ENCODE measurements at places on chromosomes 3 and 15.

GRCh38 chr3:72381584-72381983 is 466.7 kb downstream of the SHQ1 start:
- DNase-seq = no peak

DNA sequence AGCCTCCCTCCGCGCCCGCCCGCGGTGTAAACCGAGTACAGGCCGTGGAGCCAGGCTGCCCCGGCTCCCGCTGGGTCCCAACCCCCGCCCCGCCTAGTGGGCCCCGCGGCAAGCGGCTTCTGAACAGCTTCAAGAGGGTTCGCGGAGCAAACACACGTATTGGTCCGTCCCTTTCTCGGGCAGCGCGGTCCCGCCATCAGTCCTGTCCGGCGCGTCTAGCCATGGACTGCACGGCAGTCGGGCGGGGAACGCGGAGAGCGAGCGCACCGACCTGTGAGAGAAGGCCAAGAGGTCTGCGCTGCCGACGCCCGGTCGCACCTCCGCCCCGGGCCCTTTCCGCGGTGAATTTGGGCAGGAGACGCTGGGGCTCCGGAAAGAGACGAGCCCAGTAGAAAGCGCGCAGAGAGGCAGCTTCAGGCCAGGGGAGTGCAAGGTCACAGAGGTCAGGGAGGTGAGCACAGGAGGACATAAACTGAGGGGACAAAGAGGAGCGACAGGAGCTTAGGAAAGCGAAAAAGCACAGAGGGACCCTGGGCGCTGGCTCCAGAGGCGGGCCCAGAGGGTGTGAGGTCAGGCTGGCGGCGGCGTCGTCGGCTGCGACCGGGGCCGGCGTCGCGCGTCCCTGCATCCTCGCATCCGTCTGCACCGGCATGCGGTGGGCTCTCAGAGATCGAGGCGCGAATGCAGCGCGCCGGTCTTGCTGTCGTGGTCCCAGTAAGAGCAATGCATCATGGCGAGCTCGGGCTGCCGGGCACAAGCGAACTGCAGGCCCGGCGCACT is 1.8 kb downstream of the FOXL2 start:
- no peak for DNase-seq

DNA sequence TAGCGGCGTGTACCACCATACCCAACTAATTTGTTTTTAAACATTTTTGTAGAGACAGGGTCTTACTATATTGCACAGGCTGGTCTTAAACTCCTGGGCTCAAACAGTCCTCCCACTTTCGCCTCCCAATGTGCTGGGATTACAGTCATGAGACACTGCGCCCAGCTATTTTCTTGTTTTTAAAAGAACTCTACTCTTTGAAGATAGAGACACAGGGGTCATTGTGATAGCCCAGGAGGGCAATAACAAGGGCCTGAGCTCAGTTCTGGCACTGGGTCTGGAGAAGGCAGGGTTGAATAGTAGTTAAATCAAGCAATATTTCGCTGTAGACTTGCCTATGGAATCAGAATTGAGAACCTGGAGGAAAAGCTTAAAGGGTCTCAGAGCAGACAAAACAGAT is 98.8 kb downstream of the ANP32A start:
- DNase-seq = no peak

DNA sequence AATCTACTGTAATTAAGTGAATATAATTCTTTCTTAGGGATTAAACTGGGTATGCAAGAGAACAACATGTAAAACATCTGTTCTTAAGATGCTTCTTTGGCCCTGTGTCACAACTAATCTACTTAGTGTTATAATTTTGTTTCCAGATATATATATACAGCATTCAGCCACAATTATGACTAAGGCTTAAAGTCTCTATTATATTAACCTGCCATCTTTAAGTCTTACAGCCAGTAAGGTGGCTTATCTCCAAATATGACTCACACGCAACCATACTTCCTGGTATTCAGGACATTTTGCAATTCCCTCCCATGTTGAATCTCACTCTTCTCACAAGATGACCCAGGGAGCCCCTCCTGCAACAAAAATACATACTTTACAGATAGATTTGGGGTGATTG is 6.6 kb upstream of the KBTBD8 start:
- DNase-seq = peak; percentile 62

- no peak for DNase-seq
These were observed 19.6 kb downstream of the ABI3BP start for GRCh38 chr3:100973594-100973993.

GRCh38 chr3:14452740-14453710 is 50.6 kb downstream of the SLC6A6 start:
- peak; percentile 95 for DNase-seq

- DNase-seq = no peak
These were observed 236.8 kb upstream of the NR2E3 start for GRCh38 chr15:71573599-71573998.

DNA sequence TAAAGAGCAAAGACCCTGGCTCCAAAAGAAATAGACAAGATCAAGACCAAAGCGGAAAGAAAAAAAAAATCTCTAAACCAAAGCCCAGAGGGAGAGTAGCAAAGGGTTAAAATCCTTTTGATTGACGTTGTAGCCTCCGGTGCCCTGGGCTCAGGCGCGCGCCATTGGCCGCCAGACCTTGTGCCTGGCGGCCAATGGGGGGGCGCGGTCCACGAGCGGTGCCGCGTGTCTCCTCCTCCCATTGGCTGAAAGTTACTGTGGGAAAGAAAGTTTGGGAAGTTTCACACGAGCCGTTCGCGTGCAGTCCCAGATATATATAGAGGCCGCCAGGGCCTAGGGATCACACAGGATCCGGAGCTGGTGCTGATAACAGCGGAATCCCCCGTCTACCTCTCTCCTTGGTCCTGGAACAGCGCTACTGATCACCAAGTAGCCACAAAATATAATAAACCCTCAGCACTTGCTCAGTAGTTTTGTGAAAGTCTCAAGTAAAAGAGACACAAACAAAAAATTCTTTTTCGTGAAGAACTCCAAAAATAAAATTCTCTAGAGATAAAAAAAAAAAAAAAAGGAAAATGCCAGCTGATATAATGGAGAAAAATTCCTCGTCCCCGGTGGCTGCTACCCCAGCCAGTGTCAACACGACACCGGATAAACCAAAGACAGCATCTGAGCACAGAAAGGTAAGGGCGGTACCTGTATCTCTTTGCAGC is at the start of gene HES1:
HES1 (plus strand) TSS at position 343 of the 713 bp plus-strand sequence; CDS start at position 576, 233 bp downstream.
- peak; percentile 97 for DNase-seq

DNA sequence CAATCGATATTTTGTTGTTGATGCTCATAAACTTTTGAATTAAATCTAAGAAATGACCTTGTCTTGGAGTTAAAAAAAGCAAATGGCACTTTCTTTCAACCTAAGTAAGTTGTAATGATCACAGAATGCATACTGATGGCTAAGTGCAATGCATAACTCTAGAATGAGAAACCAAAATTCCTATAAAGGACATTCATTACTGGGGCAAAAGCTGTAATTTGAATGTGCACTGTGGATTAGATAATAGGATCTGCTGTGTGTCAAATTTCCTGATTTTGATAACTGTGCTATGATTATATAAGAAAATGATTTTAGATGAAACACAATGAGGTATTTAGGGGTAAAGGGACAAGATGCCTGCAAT is 14.3 kb downstream of the SIAH2 start:
- no peak for DNase-seq

GRCh38 chr3:49641921-49642707 is 32.0 kb upstream of the APEH start:
- no peak for DNase-seq

GRCh38 chr3:172332256-172333041 is 115.8 kb downstream of the GHSR start:
- no peak for DNase-seq

DNA sequence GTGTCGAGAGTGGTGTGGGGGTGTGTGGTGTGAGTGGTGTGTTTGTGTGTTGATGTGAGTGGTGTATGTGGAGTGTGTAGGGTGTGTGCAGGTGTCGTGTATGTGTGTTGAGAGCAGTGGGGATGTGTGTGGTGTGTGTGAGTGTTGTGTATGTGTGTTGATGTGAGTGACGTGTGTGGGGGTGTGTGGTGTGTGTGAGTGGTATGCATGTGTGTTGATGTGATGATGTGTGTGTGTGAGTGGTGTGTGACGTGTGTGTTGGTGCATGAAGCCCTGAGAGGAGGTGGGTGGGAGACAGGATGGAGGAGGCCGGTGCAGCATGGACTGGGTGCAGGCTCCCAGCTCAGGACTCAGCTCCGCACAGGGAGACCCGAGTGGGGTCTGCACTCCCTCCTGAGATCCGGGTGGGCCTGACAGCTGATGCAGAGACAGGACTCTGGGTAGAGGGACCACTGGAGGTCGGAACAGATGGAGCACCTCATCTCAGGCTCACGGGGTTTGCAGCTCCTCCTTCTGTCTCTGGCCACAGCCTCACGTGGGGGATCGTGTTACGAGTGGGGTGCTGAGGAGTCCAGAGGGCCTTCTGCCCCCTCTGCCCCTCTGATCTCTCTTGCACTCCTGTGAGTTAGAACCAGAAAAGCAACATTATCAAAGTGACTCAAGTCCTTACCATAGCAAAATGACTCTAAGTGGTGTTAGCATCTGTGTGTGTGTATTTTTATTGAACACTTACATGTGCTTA is 41.3 kb downstream of the ARNT2 start:
- no peak for DNase-seq

GRCh38 chr15:83289160-83289559 is 4.7 kb upstream of the BNC1 start:
- DNase-seq = no peak

- DNase-seq = no peak
These were observed 10.5 kb downstream of the SHF start for GRCh38 chr15:45177285-45177684.

- no peak for DNase-seq
These were observed 387.5 kb downstream of the NLGN1 start for GRCh38 chr3:173785004-173785403.

DNA sequence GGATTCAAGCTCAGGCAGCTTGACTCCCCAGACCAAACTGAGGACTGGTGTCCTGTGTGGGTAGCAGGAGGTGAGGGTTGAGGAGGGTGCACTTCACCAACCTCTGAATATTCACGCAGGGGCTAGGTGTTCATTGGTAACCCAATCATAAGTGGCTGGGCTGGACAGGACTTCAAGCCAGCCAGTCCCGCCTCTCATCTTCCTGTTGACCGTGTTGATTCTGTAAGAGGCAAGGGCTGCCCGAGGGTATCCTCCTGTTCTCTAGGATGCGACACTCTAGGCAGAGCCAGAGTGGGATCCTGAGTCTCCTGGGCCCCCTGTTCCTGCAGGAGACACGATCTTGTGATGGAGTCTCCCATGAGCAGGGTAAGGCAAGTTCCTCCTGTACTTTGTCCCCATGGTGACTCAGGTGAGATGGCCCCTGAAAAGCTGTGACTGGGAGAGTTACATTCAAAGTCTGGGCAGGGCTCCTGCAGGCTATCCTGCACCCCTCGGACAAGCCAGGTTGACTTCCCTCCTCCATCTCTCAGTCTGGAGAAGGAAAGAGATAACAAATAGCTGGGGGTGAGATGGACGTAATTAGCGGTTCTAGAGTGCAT is 58.1 kb upstream of the POMGNT2 start:
- no peak for DNase-seq

GRCh38 chr3:44109771-44110361 is 131.8 kb upstream of the TOPAZ1 start:
- no peak for DNase-seq

- DNase-seq = no peak
These were observed 108.8 kb downstream of the ARNT2 start for GRCh38 chr15:80512726-80513660.

- DNase-seq = no peak
These were observed 109.2 kb downstream of the EPHB1 start for GRCh38 chr3:134904241-134904771.

GRCh38 chr15:96200357-96200967 is 130.0 kb upstream of the NR2F2 start:
- no peak for DNase-seq

- DNase-seq = no peak
These were observed 4.5 kb downstream of the SMC4 start for GRCh38 chr3:160403796-160404470.

- DNase-seq = no peak
These were observed 92.9 kb downstream of the LRRC3B start for GRCh38 chr3:26715431-26715830.

DNA sequence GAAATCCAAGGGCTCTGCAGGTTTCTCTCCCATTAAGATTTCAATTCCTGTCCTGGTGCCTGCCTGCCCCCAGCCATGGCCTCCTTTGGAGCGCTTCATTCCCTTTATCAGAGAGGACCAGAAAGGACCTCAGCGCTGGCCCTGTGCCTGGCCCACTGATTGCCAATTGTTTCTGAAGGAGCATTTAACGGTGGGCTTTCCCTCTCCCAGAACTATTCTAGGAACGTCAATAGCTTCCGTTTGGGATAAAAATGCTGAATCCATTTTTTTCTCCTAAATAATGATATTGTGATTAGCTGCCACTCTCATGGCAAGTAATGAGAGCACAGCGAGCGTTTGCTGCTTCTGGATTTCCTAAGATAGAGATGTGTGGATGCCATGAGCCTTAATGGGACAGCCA is 12.2 kb upstream of the SLC6A1 start:
- DNase-seq = no peak

GRCh38 chr15:36943508-36944361 is 156.6 kb downstream of the MEIS2 start:
- no peak for DNase-seq

DNA sequence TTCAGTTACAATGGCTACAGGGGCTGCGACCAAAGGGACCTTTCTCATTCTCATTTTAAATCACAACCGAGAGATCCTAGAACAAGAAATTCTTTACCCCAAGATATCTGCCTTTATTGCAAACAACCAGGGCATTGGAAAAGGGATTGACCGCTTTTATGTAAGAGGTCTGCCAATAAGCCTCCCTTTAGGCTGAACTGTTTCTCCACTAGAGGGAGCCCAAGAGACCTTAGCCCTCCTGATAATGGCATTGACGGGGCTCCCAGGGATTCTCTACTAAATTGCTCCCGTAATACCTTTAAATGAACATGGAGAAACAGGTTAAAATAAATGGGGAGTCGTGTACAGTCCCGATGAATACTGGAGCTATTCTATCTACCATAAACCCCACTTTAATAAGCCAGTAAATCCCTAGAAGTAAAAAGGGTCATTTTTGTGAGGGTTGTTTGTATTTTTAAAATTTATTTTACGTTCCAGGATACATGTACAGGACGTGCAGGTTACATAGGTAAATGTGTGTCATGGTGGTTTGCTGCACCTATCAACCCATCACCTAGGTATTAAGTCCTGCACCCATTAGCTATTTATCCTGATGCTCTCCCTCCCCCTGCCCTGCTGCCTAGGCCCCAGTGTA is 7.5 kb upstream of the IGSF10 start:
- peak; percentile 29 for DNase-seq

- no peak for DNase-seq
These were observed 12.3 kb upstream of the ALCAM start for GRCh38 chr3:105354429-105354828.

- no peak for DNase-seq
These were observed 140.4 kb upstream of the CCDC54 start for GRCh38 chr3:107236655-107237337.

Measured in fibroblast of skin of left biceps (primary cell).